ENCODE measurements at places on chromosomes 2 and 18.

DNA sequence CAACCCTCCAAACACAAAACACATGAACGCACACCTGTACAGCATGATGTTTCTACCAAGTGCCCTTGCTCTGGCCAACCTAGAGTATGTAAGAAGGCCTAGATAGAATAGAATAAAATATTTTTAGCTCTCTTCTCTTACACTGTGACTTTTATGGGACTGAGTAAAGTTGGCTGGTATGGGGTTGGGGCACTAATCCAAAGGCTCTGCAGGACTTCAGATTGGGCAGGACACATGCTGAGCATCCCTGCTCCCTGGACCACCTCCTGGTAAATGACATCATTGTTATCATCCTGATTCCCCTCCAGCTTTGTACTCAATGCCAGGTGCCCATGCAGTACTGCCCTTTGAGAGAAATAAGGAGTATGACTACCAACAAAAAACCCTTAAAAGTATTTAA, 322.2 kb downstream of the SLC8A1 start:
- DNase-seq = no peak

DNA sequence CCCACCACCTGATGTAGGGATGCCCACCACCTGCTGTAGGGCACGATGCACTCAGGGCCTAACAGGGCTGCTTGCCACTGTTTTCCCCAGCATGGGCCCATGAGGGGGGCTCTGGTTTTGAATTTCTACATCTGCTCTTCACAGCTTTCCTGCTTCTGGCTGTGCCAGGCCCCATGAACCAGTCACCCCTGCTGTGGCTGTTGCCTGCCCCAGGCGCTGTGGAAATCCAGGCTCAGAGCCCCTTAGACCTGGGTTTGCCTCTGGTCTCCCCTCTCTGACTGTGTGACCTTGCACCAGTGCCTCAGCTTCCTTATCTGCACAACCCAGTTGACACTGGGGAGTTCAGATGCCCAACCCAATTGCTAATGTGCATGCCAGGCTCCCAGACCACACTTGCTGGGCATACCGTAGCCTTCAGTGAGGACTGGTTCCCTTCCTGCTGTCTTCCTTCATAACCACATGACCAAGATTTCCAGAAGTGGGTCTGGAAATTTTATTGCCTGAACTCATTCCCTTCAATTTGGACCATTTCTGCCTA, 6.0 kb upstream of the MLPH start:
- no peak for DNase-seq

DNA sequence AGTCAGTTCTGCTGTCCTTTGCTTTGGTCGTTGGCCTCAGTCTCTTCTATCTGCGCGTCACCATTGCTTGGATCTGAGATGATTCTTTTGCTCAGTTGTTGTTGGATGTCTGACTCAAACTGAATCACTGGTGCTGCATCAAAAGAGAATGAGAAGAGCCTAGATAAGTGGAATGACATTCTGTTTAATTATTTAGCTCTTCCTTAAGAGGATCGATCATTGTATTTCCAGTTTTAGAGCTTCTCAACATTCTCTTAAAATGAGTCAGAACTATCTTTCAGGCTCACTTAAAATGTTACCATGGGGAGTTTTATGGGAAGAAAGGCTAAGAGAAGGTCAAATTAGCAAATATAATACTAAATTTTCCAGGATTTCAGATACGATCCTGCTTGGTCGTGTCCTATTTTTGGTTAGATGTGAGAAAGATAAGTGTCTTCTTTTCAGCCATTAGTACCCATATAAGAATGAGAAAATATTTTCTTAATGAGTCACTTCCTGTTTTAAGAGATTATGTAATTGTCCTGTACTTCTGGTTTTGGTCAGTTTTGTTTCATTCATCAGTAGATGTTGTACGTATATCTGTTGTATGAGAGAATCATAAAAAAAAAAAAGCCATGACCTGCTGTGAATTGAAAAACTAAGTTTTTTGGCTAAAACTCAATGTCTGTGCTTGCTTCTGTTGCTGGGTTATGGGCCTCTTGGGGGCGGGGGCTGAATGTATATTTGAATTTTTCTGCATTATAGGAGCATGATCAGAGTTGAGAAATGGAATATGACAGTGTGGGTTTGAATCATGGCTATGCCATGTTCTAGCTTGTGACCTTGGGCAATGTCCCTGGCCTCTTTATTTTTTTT, 31.6 kb upstream of the CASP10 start:
- no peak for DNase-seq

DNA sequence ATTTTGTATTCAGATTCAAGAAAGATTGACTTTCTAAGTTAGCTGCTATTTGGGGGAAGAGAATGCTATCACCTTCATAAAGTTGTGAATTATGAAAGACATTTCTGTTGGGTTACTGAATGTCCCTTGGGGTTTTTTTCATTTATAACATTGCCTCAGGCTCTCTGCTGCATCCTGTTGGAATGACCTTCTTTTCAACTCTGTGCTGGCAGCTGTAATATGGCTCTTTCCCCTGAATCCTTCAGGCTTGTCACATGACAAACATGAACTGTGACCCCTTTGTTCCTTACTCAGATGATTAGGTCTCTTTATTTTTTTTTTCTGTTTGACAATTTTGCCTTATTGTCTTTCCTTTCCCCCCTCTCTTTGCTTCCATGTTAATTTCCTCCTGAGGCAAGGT, 159.8 kb downstream of the TAF4B start:
- no peak for DNase-seq

DNA sequence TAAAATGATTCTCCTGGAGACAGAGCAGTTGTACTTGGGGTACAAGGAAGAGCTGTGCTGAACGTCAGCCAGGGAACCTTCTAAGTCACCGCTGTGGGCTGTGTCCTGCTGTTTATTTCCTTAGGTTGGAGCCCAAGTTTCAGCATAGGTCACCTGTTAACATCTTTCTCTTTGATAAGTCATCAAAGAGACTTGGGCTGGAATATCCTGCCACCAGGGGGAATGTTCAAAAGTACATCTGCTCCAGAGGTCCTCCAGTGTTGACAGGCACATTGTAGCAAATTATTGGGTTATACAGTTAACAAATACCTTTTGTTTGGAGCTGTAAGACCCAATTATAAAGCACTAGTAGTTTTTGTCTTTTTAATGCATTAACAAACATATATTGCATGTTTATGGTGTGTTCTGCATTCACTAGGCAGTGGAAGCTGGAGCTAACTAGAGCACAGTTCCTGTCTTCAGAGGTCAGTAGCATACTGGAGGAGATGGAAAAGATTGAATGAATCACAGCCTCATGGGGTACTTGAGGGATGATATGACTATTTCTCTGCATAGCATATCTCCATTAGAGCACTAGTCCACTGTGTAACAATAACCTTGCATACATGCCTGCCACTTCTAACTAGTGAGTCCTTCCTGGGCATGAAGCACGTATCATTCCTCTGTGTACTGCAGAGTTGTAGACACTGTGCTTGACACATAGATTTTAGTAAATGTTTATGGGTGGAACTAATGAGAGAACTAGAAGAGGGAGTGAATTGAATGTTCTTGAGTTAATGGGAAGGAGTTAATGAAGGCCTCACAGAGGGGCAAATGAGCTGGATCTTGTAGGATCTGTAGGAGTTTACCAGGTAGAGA, 182.1 kb downstream of the AGAP1 start:
- no peak for DNase-seq

GRCh38 chr2:193556766-193557470, 1362.2 kb upstream of the TMEFF2 start:
- DNase-seq = no peak

- DNase-seq = no peak
These were observed 107.8 kb downstream of the METTL8 start for GRCh38 chr2:171325886-171326585.

DNA sequence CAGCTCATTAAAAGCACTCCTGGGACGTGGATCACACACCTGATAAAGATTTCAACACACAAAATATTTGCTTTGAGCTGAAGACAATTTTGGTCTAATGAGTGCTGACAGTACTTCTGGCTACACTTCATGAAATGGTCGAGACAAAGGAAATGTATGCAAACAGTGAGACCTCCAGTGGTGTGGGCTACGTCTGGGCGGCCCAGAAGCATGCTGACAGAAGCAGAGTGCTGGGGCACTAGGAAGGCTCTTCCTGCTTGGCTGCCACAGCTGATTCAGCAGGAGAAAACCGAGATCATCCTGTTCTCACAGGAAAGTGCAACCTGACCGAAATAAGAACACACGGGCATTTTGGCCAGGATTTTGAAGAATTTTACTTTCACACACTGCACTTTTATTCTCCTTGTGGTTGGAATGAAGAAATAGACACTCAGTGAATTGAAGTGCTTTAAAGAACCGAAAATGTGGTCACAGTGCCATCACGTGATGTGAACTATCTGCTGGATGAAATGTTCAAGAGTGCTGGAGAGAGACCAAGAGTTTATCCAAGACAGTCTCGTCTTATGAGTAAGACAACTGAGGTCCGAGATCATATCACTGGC, 149.5 kb downstream of the CCBE1 start:
- DNase-seq = no peak

DNA sequence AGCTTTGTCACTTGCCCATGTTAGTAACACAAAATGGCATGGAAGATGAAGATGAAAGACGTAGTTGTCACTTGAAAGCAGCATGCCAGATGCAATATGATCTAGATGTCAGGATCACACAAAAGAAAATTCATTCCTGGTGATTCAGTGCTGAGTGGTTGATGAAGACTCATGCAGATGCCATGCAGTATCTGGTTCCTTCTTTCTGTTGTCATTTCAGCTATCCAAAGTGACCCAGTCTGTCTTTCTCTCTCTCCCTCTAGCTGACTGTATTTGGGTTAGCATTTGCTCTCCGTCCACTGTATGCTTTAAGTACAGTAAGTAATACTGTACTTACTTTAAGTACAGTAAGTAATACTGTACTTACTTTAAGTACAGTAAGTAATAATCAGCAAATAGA, 50.4 kb downstream of the TTN start:
- DNase-seq = no peak

DNA sequence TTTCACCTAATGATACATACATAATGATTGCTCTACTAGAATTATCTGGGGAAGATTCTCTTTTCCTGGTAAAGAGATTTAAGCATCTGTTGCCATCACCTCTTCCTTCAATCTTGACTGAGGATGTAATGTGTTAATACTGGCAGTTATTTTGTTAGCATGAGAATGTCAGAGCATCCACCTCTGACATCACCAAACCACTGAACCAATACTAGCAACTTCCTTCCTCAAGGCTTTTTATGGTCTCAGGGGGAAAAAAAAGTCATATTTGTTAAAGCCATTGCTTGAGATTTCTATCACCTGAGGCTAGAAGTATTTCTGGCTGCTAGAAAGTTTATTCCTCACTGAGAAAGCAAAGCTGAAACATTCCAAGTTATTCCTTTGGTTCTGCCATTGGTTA, 48.5 kb downstream of the DSEL start:
- DNase-seq = no peak

GRCh38 chr18:80246445-80247392, 595 bp downstream of the PARD6G start:
- no peak for DNase-seq

GRCh38 chr2:226702376-226702775, 97.2 kb downstream of the IRS1 start:
- no peak for DNase-seq

DNA sequence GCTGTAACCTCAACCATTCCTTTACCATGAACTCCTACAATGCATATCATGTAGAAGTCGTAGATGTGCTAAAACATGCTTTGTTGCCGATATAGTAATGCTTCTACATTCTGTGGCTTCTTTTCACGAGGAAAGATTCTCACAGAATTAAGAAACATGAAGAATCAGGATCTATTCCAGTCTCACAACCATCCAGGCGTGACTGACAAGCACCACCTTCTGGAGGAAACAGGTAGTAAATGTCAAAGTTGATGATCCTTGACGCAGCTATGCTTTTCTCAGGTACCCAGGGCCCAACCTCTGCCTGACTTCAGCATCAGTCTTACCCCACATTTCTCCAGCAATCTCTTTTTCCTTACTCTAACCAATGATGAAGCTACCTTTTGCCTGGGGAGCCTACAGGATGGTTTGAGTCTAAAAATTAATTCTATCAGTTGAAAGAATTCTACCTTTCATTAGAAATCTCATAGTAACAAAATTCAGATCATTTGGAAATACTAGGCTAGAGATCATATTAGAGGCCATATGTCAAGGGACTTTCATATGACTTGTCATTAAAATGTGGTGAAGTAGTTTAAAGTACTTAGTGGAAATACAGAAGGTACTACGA, 123.3 kb upstream of the RND3 start:
- DNase-seq = no peak

DNA sequence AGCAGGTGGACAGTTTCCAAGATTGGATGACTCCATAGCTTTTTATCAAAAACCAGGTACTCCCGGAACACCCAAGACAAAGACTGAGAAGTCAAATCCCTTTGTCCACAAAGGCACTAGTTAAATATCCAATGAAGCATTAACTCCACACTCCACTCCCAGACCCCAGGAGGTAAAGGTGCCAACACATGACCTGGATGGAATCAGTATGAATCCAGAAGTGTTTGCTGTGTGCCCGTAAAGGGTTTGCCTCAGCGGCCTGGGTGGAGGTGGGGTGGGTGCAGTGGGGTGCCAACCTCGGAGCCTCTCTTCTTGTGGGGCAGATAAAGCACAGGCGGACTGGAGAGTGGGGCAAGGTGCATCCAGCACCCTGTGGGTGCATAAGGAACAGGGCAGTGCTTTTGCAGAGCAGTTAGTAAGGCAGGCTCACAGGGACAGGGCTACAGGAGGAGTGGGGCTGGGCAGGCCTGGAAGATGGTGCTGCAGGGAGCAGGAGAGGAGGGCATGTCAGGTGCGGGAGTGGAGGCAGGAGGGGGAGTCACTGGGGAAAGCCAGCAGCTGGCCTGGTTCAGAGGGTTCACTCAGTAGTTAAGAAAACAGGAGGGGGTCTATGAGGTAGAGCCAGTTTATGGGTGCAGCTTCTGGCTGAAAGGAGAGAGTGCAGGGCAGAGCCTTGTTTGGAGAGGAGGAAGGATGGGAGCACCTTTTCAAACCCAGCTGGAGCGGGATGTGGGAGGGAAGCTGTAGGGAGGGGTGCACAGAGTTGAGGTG, 208.4 kb upstream of the SMAD2 start:
- no peak for DNase-seq

- DNase-seq = no peak
These were observed 30.2 kb downstream of the MTA3 start for GRCh38 chr2:42598656-42599055.

- no peak for DNase-seq
These were observed 110.8 kb downstream of the BCL11A start for GRCh38 chr2:60442608-60443007.

GRCh38 chr2:13539296-13539695, 822.6 kb downstream of the TRIB2 start:
- DNase-seq = no peak

- no peak for DNase-seq
These were observed 97.6 kb upstream of the HS6ST1 start for GRCh38 chr2:128416109-128416785.

GRCh38 chr2:157672129-157672528, 43.5 kb upstream of the ACVR1C start:
- DNase-seq = no peak

GRCh38 chr18:47260120-47260923, 8.9 kb upstream of the SKOR2 start:
- no peak for DNase-seq

GRCh38 chr2:177541258-177541991, 148.9 kb downstream of the AGPS start:
- no peak for DNase-seq

GRCh38 chr18:13014818-13015217, 23.7 kb downstream of the CEP192 start:
- no peak for DNase-seq

Measured in activated naive CD8-positive, alpha-beta T cell treated with anti-CD3 and anti-CD28 coated beads, Interleukin-2, amount 50 U/mL, for 16 hours (primary cell).